ENCODE measurements at places on chromosomes 2 and 18.

GRCh38 chr2:128442891-128443302 is 124.2 kb upstream of the HS6ST1 start:
- no peak for DNase-seq

- DNase-seq: no peak
Measured at GRCh38 chr18:62033207-62033606, 140.4 kb upstream of the RNF152 start.

DNA sequence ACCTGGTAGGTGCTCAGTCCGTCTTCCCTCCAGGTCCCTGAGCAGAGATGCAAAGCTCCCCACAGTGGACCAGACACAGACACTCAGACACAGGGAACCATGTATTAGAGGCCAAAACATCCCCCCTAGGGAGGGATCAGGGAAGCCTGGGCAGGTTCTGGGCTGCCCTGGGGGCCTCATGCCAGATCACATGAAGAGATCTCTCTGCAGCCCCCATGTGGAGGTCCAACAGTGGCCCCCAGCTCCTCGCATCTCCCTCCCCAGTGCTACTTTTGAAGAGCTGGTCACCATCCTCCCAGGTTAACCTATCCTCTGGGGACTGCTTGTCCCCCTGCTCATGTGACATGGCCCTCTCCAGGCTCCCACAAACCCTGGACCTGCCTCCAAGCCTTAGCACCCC is 10.5 kb upstream of the TNS1 start:
- no peak for DNase-seq

- no peak for DNase-seq
Measured at GRCh38 chr2:75595541-75596395, 35.0 kb upstream of the EVA1A start.

DNA sequence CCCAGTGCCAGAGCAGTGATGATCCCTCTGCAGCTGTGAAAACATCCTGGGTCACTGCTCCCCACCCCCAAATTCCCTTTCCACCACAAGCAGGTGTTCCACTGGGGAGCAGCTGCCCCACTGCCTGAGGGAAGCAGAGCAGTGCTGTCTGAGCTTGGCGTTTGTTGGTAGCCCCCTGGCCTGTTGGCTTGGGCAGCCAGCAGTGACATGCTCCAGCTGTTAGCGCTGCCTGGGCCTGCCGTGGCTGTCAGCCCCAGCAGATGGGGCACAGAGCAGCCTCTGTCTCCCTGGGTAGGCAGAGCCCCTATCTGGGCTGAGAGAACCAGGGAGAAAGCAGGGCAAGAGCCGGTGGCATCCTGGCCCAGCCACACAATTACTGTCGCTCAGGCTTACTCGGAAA is 247.7 kb downstream of the GLI2 start:
- no peak for DNase-seq

DNA sequence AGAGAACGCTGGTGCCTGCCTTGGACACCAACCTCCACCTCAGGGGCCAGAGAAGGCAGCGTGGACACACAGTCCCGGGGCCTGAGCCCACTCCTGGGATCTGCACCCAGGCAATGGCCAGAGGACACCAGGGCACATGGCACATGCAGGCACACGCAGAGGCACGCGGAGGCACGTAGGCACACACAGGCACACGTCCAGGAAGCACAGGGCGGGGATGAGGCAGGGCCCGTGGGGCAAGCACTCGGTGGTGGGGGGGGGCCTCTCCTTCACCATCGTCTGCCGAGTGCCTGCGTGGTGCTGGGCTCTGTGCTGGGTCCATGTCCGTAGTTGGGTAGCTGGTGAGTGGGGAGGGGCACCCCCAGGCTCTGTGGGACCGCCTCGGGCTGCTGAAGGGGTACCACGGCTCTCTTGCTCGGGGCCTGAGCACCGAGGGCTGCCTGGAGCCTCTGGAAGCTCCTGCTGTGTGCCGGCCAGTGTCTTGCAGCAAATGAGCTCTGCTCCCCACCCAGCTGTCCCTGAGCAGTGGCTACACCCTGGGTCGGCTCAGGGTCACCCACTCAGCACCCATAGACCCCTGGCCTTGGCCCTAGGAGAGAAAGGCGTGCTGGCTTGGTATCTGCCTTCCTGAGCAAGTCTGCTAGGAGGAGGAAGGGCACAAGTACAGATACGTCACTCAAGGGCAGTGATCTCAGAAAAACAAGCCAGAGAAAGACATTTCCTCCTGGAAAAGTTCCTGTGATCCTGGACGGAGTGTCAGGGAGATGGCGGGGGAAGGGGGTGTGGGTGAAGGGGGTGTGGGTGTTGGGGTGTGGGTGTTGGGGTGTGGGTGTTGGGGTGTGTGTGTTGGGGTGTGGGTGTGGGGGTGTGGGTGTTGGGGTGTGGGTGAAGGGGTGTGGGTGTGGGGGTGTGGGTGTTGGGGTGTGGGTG is 26.4 kb downstream of the RTP5 start:
- no peak for DNase-seq

DNA sequence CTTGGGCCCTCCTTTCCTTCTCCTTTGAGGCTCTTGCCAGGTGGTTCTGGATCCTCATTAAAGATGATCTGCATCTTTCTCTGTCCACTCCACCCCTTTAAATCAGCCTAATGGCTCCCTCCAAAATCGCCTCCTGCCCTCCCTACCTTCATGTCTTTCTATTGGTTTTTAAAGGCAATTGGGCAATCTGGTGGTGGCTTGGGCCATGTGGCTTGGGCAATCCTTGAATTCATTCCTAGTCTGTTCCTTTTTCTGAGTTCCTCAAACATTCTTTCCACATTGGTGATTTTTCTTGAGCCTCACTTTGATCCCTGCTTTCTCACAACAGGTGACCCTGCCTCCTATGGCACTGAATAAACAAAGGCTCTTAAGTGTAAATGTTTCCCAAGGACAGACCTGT is 266.2 kb upstream of the REV1 start:
- DNase-seq: no peak

DNA sequence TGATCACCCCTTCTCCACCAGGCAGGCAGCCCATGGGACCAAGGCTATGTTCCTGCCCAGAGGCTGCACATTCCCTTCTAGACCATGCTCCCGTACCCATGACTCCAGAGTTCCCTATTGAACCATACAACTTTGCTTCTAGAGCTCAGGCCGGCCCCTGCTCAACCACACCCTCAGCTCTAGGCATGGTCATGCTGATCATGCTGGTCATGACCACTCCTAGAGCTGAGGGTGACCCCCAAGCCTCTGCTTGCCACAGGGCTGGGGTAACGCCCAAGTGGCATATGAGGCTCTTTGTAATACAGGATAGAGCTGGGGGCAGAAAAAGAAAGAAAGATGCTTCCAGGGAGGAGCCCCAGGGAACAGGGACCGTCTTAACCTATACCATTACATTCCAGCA is 301.8 kb downstream of the SP3 start:
- DNase-seq: no peak

- DNase-seq: no peak
Measured at GRCh38 chr2:86809481-86810121, 18.9 kb upstream of the CD8A start.

GRCh38 chr18:59910967-59911366 is 11.2 kb downstream of the PMAIP1 start:
- no peak for DNase-seq

- no peak for DNase-seq
Measured at GRCh38 chr2:238313289-238313990, 6.9 kb upstream of the TRAF3IP1 start.

- DNase-seq: peak; percentile 23
Measured at GRCh38 chr2:230160112-230160660, 59.6 kb downstream of the SP110 start.

DNA sequence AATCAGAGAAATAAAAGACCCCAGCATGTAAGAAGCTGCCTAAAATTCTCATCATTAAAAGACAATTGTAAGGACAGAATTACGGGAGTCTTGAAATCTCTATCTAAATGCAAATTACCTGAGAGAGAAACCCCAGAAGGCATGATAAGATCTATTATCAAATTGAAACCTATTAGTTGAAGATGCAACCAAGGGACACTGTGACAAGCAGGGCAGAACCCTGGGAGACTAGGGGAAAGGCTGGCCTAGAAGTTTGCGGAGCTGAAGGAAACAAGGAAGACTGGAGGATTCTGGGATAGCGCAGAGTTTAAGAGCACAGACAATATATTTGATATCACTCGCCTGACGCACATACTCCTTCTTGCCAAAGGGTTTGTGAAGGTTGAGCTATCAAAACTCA is 319.5 kb upstream of the CHAC2 start:
- no peak for DNase-seq
